ENCODE measurements at places on chromosomes 2 and 18. TPM values are rescaled to one million over a fixed set of nuclear protein-coding genes. Genes with fewer than 3 reads are reported as not detected.

OR6B2 gene
- not detected for polyA plus RNA-seq

SCYGR3 gene
- not detected for polyA plus RNA-seq

CD226 gene
- under 0.01 TPM for polyA plus RNA-seq

GNLY gene
- 2.3 TPM for polyA plus RNA-seq

ARHGEF4 gene
- polyA plus RNA-seq = 8.9 TPM

FN1 gene
- 19.0 TPM for polyA plus RNA-seq

IL1R1 gene
- 20.6 TPM for polyA plus RNA-seq

HNMT gene
- 104 TPM for polyA plus RNA-seq

GPR39 gene
- polyA plus RNA-seq = not detected

ARHGAP15 gene
- polyA plus RNA-seq = 0.54 TPM

MAP2 gene
- polyA plus RNA-seq = 5.7 TPM

IL36A gene
- 0.45 TPM for polyA plus RNA-seq

MORN2 gene
- polyA plus RNA-seq = 12.3 TPM

PPIG gene
- polyA plus RNA-seq = 12.3 TPM

INHA gene
- polyA plus RNA-seq = 6.5 TPM

STEAP3 gene
- polyA plus RNA-seq = 22.0 TPM

LRP2 gene
- polyA plus RNA-seq = 0.48 TPM

CROCC2 gene
- polyA plus RNA-seq = 1.3 TPM

ST8SIA3 gene
- 0.41 TPM for polyA plus RNA-seq

TWIST2 gene
- polyA plus RNA-seq = 3.4 TPM

ASAP2 gene
- polyA plus RNA-seq = 24.0 TPM

TCF23 gene
- 0.18 TPM for polyA plus RNA-seq

LPIN1 gene
- polyA plus RNA-seq = 38.1 TPM

GRHL1 gene
- 2.6 TPM for polyA plus RNA-seq

NOSTRIN gene
- polyA plus RNA-seq = 21.0 TPM

KCNG2 gene
- 0.42 TPM for polyA plus RNA-seq

EPHA4 gene
- 3.7 TPM for polyA plus RNA-seq

DNAJC5G gene
- polyA plus RNA-seq = not detected

ZNF892 gene
- 0.34 TPM for polyA plus RNA-seq

GULP1 gene
- polyA plus RNA-seq = 10.5 TPM

GAL3ST2 gene
- 0.09 TPM for polyA plus RNA-seq

FAM124B gene
- polyA plus RNA-seq = 2.0 TPM

OSR1 gene
- polyA plus RNA-seq = 24.6 TPM

SERPINB3 gene
- not detected for polyA plus RNA-seq

ALPI gene
- 0.03 TPM for polyA plus RNA-seq
